ENCODE measurements at places on chromosomes 2 and 18.

GRCh38 chr18:32442575-32442974, 28.1 kb downstream of the GAREM1 start:
- DNase-seq: no peak

DNA sequence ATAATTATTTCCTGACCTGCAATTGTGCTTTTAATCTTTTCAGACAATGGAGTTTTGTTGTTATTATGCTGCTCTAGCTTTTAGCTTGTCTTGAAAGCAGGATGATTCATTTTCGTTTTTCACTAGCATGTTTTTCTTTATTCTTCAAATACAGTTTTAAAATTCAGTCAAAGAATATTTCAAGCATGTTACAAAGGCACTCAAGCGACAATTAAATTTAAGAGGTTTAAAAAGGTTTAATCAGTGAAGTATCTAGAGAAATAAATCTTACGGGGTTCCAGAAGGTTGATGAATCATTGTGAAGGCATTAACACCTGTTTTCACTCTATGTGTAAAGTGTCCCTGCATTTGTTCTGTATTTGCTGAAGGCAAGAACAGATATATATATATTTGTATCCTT, 390.7 kb upstream of the TMEFF2 start:
- peak; percentile 13 for DNase-seq

- DNase-seq: no peak
Observed at GRCh38 chr2:234267534-234267933, 217.0 kb downstream of the SPP2 start.

- DNase-seq: no peak
Observed at GRCh38 chr2:45707006-45707405, 55.5 kb downstream of the PRKCE start.

DNA sequence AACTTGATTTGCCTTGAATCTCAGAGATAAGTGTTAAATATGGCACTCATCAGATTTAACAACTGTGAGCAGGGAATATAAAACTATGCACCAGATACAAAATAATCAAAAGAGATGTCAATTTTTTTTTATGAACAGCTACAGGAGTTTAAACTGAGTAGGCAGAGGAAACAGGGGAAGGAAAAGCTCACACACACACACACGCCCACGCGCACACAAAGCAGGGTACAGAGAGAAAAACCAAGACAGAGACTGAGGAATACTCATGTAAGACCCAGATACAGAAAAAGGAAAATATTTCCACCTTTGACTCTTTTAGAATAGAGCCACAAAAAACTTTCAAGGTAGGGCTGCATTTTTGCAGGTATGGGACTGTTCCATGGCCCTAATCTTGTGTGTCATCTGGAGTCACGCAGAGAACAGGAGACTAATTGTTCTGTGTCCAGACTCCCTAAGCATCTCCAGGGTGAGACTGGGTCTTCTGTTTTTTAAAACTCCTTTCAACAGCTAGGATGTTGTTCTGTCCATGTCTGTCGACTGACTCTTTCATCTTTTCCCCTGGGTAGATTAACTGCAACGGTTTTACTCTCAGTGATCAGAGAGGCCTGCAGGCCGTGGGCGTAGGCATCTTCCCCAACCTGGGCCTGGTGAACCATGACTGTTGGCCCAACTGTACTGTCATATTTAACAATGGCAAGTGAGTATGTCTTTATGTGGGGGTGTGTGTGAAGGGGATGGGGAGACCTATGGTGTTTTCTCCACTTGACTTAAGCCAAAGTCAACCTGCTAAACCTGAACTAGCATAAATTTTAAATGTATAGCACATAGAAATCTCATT, 23.0 kb downstream of the SMYD1 start:
- no peak for DNase-seq

DNA sequence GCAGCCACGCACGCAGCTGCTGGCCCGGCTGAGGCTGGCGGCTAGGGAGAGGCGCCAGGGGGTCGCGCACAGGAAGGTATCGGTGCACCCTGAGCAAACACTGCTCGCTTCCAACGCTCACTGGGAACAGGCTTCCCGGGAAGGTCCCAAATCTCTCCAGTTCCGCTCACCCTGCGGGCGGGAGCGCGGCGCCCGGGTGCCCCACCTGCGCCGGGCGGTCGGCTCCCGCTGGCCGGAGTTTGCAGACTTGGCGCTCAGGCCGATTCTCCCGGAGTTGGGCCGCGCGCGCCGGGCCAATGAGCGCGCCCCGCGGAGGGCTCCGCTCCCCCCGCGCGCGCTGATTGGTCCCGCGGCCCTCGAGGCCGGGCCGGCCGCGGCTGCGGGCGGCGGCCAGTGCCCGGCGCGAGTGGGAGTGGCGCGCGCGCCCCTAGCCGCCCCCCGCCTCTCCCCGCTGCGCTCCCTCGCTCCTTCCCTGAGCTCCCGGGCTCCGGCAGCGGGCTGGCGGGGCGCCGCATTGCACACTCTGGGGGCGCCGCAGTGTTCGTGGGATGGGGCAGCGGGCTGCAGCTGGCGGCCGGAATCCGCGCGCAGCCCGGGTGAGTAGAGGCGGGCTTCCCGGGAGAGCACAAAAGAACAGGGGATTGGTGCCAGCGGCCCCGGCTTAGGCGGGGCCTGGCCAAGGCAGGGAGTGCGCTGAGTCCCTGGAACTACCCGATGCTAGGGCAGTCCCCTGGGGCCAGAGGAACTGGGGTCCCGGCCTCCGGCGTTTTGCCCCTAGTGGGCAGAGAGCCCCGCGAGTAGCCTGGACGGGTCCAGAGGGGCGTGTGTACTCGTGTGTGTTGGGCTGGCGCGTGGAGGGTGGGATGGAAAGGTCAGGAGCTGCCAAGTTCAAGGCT, at the start of gene LYPD6:
Gene LYPD6 (plus strand): TSS at position 461 of the 896 bp plus-strand sequence. CDS start 107,122 bp downstream, outside the sequence.
- peak; percentile 72 for DNase-seq

DNA sequence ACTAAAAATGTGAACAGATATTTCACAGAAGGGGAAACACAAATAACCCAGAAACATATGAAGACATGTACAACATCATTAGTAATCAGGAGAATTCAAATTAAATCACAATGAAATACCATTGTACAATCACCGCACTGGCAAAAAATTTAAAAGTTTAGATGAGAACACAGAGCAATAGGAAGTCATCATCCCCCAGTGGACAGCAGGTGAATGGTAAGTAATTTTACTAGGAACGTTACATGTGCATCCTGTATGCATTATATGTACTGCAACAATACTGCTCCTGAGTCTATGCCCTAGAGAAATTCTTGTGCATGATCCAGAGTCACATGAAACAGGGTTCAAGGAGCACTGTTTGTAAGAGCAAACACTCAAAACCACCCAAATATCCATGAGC, 713.8 kb downstream of the NRXN1 start:
- DNase-seq: no peak
